ENCODE measurements at places on chromosomes 5 and 9.

DNA sequence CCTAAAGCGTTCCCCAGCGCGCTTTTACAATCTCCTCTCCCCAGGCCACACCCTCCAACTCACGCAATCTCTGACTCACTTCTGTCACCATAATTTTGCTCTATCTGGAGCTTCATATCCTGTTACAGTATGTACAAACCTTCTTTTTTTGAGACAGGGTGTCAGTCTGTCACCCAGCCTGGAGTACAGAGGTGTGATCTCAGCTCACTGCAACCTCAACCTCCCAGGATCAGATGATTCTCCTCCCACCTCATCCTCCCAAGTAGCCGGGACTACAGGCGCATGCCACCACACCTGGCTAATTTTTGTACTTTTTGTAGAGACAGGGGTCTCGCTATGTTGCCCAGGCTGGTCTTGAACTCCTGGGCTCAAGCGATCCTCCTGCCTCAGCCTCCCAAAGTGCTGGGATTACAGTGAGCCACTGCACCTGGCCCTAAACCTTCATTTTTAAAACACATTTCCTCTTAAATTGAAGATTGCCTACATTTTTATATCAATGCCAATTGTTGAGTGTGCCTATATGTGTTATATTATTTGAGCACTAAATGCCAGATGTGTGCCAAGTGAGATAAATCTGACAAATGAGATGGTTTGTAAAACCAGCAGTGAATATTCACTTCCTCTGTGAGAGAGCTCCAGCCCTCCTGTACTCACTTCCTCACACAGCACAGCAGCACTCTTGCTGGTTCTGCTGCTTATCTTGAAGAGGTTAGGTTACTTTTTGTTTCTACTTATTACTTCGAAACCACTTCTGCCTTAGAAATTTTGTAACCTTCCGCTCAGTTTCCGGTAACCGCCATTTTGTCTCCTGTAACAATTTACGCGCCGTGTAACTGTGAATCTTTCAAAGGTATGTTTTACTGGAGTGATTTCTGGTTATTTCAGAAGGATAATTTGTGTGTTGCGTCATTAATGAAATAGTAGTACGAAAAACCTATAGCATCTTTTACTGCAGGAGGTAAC lies 57.9 kb downstream of the DOCK8 start:
- DNase-seq: no peak

GRCh38 chr9:88814577-88814976 lies 176.7 kb upstream of the S1PR3 start:
- DNase-seq: no peak

DNA sequence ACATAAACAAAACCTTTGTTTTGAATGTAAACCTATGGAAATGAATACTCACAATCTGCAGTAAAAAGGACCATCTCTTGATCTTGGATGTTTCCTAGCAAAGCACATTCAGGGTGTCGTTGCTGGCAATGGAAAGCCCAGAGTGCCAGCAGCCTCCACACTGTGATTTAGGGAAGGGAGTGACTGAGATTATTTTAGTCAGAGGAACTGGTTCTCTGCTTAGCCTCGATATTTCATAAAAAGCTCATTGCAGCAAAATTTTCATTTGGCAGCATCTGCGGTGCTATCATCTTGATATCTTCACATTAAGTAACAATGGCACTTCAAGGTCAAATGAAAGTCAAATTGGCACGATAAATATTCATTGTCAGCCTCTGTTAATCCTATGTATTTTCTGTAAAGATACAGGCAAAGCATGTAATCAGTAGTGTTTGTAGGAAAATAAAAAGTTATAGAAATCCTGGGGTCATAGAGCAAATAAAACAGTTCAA lies 116.0 kb downstream of the MACIR start:
- no peak for DNase-seq

DNA sequence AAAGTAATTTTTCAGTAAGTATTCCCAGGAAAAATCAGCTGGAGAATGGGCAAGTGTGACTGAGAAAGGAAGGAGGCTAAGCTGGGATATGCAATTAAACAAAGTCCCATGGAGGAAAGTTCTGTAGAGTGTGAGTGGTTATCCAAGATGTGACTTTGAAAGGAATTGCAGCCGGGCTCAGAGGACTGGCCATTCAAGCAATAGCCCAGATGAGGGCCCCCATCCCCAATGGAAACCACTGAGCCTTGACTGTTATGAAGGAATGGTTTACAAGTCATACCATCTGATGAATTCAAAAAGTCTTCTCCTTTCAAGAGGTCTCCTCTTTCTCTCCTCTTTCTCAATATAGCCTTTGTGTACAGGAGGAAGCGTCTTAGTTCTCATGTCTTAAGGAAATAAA lies 6.5 kb downstream of the LVRN start:
- DNase-seq: no peak

DNA sequence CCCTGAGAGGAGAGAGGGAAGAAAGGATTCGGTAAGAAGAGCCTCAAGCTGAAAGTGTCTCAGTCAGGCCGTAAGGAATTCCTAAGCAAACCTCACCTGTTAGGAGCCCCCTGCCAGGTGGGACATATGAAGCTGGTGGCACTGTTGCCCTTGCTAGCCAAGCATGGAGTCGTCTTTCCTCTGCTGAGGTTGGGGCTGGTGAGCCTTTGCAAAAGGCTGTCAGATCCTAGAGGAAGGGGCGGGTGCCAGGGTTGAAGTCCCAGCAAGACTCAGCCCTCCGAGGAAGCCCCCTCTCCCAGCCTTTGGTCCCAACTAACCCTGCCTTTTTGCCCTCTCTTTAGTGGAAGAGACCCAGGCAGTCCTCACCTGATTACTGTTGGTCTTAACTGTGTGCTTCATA lies 5.5 kb upstream of the SMIM32 start:
- DNase-seq: no peak

- DNase-seq: no peak
Observed at GRCh38 chr9:133760713-133761290, 22.6 kb upstream of the SARDH start.

GRCh38 chr5:62589504-62589903 lies 10.9 kb downstream of the LRRC70 start:
- no peak for DNase-seq

DNA sequence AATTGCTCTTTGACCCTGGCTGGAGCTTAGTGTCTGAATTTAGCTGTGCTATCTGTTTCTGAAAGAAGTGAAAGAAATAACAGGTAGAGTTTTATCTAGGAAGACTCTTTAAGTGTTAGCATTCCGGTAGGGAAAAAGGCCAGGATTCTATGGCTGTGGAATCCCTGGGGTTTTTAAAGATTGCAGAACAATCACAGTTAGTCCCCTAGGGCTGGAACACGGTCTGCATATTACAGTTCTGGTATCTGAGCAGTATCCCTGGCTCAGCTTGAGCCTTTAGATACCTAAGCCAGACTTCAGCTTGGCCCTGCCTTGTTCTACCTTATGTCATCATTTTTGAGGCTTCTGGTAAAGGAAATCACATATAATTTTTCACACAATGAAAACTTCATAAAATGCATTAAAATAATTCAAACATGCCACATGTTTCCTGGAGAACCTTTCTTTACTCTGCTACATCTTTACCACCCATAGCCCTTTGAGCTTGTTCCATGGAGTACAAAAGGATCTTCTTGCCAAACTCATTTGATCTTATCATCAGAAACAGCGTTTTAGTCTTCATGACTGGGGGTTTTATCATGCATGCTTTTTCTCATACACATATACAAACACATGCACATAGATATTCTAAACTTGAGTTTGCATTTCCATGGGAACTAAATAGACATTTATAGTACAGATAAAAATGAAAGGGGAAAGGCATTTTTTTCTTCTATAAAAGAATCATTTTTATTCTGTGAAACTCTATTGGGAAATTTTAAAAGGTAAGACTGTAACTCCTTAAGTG lies 410.8 kb downstream of the CETN3 start:
- DNase-seq: no peak

GRCh38 chr9:38086496-38086895 lies 17.5 kb upstream of the SHB start:
- no peak for DNase-seq

DNA sequence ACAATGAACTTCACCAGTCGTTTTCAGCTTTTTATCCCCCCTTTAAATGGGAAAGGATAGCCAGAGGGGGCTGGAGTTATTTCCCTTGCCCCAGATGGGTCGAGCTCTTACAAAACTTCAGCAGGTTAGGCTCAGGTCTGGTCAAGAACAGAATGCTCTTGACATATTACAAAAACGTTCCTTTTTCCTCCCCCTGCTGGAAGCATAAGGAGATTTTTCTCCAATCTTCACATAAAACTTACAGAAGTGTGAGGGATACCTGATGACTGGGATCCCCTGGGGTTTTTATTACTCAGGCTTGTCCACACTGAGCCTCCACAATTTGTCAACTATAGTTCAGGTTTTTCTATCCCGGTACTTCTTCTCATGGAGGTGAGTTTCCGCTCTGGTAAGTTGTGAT lies 60.8 kb downstream of the CSF2 start:
- no peak for DNase-seq

DNA sequence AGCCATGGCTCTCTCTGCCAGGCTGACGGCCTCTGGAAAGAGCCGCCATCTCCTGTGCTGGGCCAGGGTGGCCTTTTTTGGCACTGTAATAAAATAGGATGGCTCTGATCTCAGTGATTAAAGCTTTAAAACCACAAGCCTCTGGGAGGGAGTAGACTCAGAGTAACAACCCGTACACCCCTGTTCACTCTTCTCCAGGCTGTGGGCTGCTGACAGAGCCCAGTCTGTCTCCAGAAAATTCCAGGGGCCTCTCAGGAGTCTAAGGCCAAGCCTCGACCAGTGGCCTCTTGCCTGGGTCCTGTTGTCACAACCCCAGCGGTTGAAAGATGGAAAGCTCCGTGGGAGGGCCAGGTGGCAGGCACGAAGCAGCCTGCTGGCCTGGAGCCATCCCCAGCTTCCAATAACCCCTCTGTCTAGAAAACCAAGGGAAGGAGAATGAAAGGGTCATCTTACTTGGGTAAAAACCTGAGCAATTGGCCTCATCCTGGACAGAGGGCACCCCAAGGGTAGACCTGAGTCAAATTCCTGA lies 286.7 kb upstream of the ZNF462 start:
- no peak for DNase-seq

- no peak for DNase-seq
Observed at GRCh38 chr5:162190-162564, 29.1 kb upstream of the LRRC14B start.

- no peak for DNase-seq
Observed at GRCh38 chr5:21818370-21818720, 1034.8 kb downstream of the CDH12 start.

GRCh38 chr9:116323012-116323411 lies 169.4 kb downstream of the PAPPA start:
- no peak for DNase-seq

DNA sequence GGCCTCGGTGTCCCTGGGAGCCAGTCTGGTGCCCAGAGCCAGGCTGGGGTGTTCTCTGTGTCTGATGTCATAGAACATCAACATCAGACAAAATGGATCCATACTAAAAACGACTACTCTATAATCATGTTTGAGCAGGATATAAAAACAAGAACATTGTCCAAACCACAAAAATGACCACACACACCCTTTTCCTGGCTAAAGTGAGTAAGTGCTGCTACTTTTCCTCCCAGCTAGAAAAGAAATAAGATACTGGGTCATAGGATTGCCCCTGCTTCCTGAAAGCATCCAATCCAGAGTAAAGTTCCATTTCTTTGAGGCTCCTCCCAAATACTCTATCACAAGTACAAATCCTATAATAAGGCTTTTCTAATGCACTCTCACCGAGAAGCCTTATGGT lies 19.7 kb upstream of the TRAF1 start:
- DNase-seq: no peak

GRCh38 chr9:80928697-80929096 lies 760.6 kb downstream of the TLE1 start:
- no peak for DNase-seq

- no peak for DNase-seq
Observed at GRCh38 chr5:177146891-177147638, 13.5 kb downstream of the NSD1 start.

DNA sequence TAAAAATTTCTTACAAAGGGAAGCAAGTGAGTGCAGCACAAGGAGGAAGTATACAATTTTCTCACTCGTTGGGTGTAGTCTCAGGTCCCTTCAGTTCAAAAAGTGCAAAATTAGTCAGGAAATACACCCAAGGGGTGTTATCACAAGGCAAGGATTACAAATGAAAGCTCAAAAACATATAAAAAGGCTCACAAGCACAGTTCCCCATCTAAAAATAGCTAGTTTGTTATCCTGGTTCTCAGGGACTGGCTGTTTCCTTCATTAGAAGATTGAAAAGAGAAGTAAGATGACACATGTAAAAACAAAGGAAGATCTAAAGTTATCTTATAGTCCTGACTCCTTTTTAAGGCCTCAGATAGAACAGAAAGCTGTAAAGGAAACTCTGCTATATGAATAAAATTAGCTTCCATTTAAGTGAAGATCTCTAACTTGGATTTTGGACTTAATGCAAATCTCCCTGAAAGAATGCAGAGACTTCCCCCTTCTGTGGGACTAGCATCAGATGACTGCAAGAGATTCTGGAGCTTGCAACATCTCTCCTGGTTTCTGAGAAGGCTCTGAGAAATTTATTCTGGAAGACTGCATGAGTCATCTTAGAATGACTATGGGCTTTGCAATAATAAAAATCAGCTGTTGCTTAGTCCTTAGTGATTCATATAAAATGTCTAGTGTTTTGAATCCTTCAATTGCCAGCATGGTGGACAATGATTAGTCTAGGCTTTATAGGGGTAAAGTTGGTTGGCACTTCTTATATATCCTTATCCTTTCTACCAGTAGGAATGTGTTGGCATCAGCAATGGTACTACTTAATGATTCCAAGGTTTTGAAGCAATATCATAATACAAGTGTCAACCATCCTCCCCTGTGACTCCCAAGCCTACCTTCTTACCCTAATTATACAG lies 25.4 kb downstream of the DAB2 start:
- DNase-seq: no peak

DNA sequence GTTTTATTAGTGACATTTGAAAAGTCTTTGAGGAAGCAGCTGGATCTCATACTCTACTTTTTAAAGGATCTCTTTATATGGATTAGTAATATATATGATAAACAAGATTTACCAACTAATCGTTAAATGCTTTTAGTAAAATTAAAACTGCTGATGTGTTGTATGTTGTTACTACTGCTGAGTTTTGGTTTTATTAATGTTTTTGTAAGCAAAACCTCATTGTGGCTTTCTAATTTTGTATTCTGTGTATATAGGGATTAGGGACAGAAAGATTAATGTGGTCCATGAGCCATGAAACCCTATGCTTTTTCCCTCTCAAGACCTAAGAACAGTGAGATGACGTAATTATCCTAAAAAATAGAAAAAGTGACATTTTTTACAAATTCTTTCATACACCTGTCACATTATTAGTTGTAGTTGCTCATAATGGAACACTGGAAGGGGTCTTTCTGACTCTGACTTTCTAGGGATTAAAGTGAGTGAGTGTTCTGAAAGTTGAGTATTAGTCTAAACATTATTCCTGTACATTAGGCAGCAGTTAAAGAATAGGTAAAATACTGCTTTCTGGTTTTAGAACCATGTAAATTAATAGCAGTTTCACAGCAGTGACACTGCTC lies 85.9 kb downstream of the SLC12A2 start:
- DNase-seq: no peak

All from iPS DF 19.7 (cell line).